GM13977 (cell line): ENCODE measurements at places on chromosomes 11 and 22.

- DNase-seq = no peak
Measured at GRCh38 chr22:27982630-27983180, 63.6 kb upstream of the PITPNB start.

DNA sequence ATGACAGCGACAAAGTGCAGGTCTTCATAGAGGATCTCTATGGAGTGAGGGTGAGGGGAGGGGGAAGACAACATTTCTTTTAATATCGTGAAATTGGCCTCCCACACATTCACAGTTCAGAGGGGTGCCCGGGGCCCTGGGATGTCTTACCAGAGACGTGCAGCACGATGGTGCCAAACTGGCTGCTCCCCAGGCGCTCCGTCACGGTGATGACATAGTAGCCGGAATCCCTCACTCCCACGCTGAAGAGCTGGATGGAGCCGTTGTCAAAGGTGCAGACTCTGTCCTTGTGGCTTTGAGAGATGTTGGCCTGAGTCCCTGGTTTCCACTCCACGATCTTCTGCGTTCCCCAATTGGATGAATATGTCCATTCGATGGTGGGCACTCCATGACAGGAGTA lies 29.6 kb downstream of the VSTM5 start:
- no peak for DNase-seq

DNA sequence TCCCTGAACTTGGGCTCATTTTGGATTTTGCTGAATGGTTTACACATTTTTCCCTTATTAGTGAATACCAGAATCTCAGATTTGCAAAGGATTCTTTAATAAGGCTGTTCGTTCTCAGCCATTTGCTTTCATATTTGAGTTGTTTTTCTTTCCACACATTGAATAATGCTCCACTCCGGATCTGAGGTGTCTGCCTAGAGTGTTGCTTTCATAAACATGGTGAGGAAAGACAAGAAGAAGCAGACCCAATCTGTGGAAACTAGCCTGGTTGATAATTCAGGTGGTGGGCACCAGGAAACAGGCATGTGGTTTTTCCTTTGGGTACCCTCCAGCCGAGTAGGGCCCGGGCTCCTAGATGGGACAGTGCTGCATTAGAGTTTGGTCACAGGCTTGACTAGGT lies 35.0 kb downstream of the LDLRAD3 start:
- DNase-seq = no peak

- no peak for DNase-seq
Measured at GRCh38 chr11:95082576-95083001, 7.1 kb upstream of the ENDOD1 start.

DNA sequence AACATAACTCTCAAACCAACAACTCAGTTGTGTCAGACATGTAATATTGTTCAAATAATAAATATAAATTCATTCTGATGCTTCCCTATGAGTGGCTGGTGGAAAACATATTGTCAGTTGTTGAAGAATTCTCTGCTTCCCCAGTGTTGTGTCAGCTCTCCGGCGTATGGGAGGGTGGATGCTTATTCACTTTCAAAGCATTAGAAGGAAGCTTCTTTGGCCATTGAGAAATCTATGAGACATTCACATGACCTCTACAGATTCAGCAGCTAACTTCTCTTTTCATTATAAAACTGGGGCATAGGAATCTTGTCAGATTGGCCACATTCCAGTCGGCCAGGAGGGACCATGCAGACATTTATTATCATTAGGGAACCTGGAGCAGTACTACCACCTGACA lies 2.9 kb downstream of the OR51V1 start:
- no peak for DNase-seq

DNA sequence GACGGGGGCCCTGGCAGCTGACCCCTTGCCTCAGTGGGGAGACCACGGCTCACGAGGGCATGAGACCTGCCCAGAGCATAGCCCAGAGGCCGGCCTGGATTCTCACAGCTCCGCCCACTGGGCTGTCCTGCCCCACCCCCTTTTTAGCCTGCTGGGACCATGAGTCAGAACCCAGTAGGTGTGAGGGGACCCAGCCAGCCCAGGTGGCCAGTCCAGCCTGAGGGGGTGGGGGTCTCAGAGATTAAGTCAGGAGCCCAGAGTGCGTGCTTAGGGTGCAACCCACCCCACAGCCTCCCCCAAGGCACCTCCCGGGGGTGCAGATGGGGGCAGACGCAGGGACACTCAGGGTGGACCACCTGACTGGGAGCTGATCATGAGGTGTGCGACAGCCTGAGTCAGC lies 40.1 kb upstream of the PPARA start:
- DNase-seq = no peak

DNA sequence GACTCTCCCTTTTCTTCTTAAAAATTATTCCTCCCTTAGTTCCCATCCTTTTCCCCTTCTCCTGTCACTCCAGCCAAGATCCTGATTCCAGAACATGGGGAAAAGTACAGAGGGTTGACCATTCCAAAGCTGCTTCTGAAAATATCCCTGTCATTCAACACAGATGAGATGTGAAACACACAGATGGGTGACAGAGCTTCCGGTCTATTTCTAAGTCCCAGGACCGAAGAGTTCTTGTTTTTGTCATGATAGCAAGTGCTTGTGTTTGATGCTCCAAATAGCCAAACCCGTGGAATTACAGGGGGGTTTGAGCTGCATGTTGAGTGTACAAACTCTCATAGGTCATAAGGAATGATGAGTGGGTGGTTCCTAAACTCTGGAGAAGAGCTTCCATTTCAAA lies 57.9 kb downstream of the PARVA start:
- no peak for DNase-seq

DNA sequence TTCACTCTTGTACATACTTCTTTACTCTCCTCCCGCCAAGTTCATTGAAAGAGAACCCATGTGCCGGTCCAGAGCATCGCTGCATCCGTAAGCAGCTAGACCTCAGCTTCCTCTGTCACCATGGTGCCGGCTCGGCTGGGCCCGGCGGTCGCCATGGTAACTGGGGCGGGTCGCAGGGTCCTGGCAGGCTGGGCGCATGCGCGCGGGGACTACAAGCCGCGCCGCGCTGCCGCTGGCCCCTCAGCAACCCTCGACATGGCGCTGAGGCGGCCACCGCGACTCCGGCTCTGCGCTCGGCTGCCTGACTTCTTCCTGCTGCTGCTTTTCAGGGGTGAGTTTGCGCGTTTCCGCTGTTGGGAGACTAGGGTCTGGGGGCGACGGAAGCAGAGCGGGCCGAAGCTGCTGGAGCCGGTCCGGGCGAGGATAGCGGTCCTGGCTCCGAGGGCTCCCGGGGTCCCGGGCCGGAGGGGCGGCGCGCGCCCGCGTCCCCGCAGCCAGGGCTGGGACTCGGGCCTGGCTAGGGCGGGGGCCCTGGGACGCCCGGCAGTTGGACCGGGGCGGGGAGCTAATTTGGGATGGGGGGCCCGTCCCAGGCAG lies at the start of gene JAM3:
JAM3 (plus strand) TSS at position 244 of the 597 bp plus-strand sequence; CDS start at position 256, 12 bp downstream.
- DNase-seq = peak; percentile 99

GRCh38 chr11:32176223-32176934 lies 85.5 kb downstream of the RCN1 start:
- DNase-seq = peak; percentile 77

- DNase-seq = no peak
Measured at GRCh38 chr11:83542861-83543260, 256.7 kb upstream of the CCDC90B start.

GRCh38 chr11:3220101-3220500 lies 1.5 kb upstream of the MRGPRG start:
- DNase-seq = no peak

DNA sequence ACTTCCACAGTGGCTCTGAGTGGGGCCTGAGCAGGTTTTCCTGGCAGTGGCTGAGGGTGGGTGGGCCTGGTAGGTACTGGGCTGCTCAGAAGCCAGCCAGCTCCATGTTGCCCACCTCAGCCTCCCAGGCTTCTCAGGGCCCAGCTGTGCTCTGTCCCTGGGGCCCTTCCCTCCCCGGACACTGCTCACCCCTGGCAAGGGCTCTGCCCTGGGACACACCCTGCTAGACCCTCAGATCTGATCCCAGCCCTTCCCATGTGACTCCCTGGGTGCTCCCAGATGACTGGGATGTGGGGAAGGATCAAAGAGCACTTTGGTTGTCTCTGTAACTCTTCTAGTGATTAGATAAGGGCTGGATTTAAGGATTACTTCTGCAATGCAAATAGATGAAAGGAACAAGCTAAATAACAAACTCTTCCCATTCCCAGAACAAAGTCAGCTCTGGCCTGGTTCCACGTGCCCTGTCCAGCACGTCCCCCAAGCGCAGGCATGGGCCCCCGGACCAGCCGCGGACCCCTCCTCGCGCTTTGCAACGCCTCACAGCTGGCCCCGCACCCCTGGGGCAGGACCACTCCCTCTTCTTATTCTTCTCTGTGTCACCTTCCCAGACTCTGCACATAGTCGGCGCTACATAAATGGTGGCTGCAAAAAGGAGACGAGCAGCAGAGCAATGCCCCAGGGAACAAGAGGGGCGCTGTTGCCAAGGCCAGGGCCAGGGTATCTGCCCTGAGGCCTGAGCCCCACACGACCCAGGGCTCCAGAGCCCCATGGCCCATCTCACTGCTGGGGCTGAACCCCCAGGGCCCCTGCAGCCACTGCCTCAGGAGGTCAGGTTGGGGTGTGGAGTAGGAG lies 5.7 kb upstream of the KRTAP5-6 start:
- DNase-seq = no peak

GRCh38 chr11:128904303-128904655 lies 13.1 kb downstream of the KCNJ5 start:
- no peak for DNase-seq

- DNase-seq = peak; percentile 74
Measured at GRCh38 chr22:26679003-26679629, 21.7 kb downstream of the MIAT start.

DNA sequence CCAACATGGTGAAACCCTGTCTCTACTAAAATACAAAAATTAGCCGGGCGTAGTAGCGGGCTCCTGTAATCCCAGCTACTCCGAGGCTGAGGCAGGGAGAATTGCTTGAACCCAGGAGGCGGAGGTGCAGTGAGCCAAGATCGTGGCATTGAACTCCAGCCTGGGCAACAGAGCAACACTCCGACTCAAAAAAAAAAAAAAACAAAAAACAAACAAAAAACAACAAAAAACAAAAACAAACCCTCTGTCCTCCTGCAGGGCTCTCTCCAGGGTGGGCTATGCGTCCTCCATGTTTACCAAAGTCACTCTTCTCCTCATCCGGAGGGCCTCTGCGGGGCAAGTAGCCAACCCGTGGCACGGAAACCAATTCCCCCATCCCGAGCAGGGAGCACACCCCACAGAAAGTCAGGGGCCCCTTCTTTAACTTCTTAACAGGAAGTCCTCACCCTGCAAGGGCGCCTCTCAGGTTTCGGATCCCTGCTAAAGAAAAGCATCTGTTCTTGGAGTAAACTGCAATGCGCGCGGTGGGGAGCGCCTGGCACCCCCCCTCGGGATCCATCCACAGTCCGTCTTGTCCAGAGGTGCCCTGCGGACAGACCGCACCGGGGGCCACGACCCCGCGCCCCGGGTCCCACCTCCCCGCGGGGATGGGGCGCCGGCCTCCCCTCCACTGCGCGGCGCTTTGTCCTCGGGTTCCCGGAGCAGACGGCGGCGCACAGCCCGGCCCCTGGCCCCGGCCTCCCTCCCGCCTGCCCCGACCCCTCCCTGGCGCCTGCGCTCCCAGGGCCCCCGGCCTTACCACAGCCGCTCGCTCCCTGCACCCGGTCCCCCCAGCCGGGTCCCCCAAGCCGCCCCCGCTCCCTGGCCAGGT lies 712 bp downstream of the CERK start:
- peak; percentile 77 for DNase-seq

DNA sequence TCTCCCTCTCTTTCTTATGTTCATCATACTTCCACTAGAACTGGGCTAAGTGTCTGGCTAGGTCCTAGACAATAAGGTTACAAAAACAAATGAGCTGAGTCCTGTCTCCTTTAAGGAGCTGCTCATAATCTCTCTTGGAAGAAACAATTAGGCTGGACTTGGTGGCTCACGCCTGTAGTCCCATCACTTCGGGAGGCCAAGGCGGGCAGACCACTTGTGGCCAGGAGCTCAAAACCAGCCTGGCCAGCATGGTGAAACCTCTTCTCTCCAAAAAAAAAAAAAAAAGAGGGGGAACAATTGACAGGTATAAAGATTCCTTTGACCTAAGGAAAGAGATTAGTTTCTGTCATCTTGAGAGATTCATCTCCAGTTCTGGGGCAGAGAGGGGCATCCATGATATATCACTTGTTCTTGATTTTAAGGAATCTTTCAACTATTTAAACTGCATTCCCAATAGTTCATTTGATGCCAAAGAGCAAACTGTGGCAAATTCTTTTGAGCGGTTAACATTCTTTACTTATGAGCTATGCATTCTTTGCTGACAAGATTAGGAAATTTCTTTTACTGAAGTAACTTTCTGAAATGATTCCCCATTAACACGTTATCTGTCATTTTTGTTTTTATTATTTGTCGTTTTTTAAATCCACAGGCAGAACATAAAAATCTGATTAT lies 125.5 kb downstream of the C11orf87 start:
- DNase-seq = no peak

- no peak for DNase-seq
Measured at GRCh38 chr11:121113611-121114010, 12.6 kb downstream of the TECTA start.

DNA sequence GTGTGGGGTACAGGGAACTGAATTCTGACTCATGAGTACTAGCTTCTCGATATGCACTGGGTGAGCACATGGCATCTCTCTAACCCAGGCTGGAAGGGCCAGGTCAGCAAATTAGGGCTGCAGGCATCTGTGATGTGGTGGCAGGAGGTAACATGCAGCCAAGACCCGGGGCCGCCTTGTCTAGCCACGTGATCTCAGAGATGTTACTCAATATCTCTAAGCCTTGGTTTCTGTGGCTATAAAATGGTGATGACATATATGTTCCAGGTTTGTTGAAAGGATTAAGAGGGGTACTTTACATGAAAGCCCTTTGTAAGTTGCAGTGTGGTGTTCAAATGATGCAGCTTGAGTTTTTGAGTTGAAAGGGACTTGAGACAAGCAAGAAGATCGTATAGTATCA lies 3.2 kb downstream of the ST14 start:
- no peak for DNase-seq

DNA sequence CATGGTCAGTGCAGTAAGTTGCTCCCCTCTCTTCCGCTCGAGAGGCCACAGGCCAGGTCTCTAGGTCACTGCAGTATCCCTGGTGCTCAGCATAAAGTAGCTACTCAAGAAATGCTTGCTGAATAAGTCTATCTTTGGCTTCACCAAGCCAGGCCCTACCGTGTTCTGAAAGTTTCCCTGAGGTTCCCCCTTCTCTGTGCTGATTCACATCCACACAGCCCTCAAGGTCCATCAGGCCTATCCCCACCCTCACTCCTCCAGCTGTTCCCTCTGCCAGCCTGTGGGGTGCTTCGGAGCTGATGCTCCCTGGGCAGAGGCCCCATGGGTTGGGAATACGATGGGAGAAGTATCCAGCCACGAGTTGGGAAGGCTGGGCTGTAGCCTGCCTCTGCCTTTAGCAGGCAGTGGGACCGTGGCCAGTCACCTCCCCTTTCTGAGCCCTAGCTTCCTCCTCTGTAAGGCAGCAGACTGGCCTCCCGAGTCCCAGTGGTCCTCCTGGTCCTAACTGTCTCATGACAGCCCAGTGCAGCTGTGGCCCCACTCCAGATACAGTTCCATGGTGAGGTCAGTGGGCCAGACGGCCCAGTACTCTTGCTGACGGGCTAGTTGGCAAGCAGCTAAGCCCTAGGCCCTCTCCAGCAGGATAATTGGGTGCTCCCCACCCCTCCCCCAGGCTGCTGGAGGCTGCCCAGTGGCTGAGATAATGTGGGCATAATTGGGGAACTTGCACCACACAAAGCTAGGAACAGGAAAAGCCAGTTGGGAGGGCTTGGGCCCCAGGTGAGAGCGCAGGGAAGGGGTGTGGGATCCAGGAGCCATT lies 48.2 kb downstream of the NECTIN1 start:
- no peak for DNase-seq
